Mucosa of descending colon (tissue), 3 donors: ENCODE measurements at places on chromosomes 16 and 17. TPM values are rescaled to one million over a fixed set of nuclear protein-coding genes. Genes with fewer than 3 reads are reported as not detected.

Gene ST3GAL2
- total RNA-seq, result 4.2 TPM

Gene RND2
- total RNA-seq, result 0.09 TPM

DNA sequence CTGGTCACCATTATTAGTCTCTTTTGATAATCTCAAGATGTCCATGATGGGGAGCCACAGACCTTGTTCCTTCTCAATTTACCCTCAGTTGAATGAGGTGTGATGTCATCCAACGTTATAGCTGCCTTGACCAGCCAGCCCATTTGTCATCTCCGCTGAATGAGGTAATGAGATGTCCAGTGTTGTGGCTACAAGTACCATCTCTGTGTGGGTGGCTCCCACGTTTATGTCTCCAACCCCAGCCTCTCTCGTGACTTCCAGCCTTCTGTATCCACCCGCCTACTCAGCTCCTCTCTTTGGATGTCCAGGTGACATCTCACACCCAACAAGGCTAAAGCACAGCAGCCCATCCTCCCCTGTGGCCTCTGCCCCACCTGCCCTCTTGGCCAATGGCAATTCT, 18.2 kb downstream of the DNAH17 start:
- DNase-seq, result no peak

DNA sequence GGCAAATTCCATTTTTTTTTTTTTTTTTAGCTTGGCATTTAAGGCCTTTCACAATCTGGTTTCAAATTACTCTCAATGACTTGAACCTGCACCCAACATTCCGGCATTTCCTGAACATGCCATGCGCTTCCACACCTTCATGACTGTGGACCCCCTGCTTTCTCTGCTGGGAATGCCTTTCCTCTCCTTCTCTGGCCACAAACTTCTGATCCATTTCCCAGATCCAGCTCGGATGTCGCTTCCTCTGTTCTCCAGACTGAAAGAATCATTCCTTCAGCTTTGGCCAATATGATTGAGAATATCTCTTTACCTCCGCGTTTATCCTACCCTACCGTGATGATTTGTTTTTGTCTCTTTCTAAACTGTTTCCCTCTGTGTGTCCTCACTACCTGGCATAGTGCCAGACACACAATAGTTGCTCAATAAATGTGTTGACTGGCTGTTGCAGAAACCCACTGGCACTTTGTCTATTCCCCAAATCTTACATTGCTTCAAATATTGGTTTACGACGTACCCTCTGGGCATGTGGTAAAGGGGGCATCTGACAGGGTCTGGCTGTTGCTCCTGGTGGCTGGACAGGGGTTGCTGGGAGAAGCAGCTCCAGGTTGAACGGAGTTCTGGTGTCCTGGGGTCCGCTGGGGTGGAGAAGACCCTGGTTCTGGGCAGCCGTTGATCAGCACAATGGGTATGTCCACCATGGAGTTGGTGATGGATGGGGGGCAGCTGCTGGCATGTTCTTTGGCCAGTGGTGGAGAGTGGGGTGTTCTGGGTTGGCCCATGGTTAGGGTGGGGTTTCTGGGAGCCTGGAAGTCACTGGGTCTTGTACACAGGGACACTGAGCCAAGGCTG, 14.7 kb downstream of the TNS4 start:
- DNase-seq, result no peak

GRCh38 chr17:56624912-56625311, 31.4 kb downstream of the NOG start:
- no peak for DNase-seq

DNA sequence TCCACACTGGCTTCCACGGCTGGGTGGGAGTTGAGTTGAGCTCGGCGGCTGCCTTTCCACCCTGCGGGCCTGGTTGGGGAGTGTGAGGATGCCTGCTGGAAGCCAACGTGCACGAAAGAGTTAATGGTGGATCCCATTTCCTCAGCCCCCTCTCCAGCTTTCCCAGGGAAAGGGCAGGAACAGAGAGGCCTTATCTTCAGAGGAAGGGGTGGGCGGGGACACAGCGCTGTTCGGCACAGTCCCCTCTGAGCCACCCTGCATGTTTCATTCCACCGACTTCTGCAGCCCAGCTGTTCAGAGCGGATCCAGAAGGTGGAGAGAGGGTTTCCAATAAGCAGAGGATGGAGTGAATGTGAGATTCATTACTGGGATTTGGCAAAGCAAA, 295.3 kb downstream of the SEC14L1 start:
- no peak for DNase-seq

DNA sequence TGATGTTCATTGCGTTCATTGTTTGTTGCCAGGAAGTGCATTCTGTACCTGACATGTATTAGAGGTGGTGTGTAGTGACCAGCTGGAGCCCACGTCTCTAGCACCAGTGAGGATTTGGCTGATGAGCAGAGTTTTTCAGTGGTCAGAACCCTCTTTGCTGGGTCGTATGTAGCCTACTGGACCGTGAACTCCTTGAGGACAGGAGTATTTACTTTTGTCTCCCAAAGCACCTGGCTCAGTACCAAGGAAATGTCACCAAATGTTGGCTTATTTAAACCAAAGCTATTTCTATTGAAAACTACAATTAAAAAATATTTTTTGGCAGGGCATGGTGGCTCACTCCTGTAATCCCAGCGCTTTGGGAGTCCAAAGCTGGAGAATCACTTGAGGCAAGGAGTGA, 262.7 kb downstream of the SNX29 start:
- no peak for DNase-seq

DNA sequence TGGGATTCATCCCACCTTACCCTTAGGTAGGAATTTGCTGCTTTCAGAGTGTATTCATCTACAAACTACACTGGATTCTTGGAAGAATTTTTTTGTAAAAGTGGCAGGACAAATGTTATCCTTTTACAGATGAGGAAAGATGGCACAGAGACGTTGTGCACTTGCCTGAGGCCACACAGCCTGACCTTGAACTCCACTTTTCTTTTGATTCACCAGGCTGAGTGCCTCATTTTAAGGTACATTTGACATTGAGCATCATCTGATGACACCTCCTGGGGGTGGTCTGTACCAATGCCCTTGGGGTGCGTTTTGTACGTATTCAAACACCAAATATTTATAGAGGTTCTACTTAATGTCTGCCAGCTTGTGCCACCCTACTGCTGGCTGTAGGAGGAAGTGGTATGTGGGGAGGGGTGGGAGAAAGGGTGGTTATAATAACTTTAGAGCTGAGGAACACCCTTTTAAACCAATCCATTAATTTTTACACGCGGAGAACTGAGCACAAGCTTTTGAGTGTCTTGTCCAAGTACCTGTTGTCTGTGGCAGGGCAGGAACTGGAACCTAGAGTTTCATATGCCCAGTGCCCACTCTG, 29.1 kb downstream of the HS3ST3B1 start:
- DNase-seq, result no peak

DNA sequence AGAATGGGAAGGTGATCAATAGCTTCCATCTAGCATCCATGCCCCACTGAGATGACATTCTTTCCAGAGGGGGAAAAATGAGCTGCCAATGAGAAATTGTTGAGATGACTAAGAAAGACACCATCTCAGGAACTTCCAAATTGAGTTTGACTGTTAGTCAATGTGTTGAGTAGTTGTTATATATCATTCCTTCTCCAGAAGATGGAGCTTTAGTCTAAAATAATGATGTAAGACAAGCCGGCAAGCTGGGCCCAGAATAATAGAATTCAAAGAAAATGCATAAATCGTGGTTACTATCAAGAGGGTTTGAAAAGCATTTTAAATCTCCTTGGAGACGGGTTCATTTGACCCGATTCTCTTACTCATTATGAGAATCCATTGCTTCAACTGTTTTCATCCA, 71.0 kb upstream of the ATF7IP2 start:
- no peak for DNase-seq

GRCh38 chr17:7177954-7178477, 1.2 kb downstream of the ASGR1 start:
- DNase-seq, result no peak
